ENCODE measurements at places on chromosomes 11 and 22.

GRCh38 chr11:111490496-111490895 is 21.7 kb downstream of the BTG4 start:
- H3K36me3 ChIP-seq: peaks cover 6% of the 10 kb centered on the region
- DNase-seq: no peak
- H3K27ac ChIP-seq: no peak overlapping the region
- no peaks in the 10 kb centered on the region for H3K4me1 ChIP-seq

GRCh38 chr11:81687057-81687456 is 1046.6 kb downstream of the FAM181B start:
- H3K36me3 ChIP-seq: no peaks in the 10 kb centered on the region
- no peak overlapping the region for H3K4me3 ChIP-seq
- H3K27me3 ChIP-seq: no peaks in the 10 kb centered on the region
- DNase-seq: no peak
- H3K27ac ChIP-seq: no peak overlapping the region

- no peak for DNase-seq
- no peak overlapping the region for H3K4me3 ChIP-seq
- H3K27ac ChIP-seq: no peak overlapping the region
Measured at GRCh38 chr11:3115321-3115720, 49.8 kb downstream of the OSBPL5 start.

GRCh38 chr11:107182978-107183377 is 164.7 kb upstream of the GUCY1A2 start:
- H3K36me3 ChIP-seq: no peaks in the 10 kb centered on the region
- peaks cover 3% of the 10 kb centered on the region for H3K4me1 ChIP-seq
- H3K27me3 ChIP-seq: no peaks in the 10 kb centered on the region
- no peak overlapping the region for H3K27ac ChIP-seq

DNA sequence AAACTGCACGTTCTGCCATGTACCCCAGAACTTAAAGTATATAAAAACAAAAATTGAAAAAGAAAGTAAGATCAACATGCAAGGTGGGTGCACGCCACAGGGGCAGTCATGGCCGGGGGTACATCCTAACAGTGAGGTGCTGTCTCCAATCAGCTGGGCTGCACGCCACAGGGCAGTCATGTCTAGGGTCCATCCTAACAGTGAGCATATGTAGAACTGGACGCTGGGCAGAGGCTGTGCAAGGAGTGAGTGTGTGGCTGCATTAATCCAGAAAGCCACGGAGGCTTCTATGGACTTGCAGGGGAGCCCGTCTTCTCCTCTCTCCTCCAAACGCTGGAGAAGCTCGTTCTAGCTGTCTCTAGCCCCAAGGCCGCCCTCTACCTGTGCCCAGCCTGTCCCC is 1105.0 kb downstream of the BRD1 start:
- no peaks in the 10 kb centered on the region for H3K4me1 ChIP-seq
- peaks cover 7% of the 10 kb centered on the region for H3K27me3 ChIP-seq
- H3K4me3 ChIP-seq: no peak overlapping the region
- DNase-seq: no peak
- peaks cover 8% of the 10 kb centered on the region for H3K36me3 ChIP-seq
- H3K27ac ChIP-seq: no peak overlapping the region

GRCh38 chr11:114511538-114511937 is 48.1 kb downstream of the NXPE1 start:
- DNase-seq: no peak
- H3K27me3 ChIP-seq: no peaks in the 10 kb centered on the region
- no peak overlapping the region for H3K27ac ChIP-seq
- no peak overlapping the region for H3K4me3 ChIP-seq

- DNase-seq: no peak
- H3K27me3 ChIP-seq: no peaks in the 10 kb centered on the region
- no peak overlapping the region for H3K27ac ChIP-seq
- no peak overlapping the region for H3K4me3 ChIP-seq
- no peaks in the 10 kb centered on the region for H3K4me1 ChIP-seq
Measured at GRCh38 chr11:122847466-122847865, 9.2 kb downstream of the CRTAM start.

- DNase-seq: peak; percentile 9
- H3K4me3 ChIP-seq: no peak overlapping the region
- peaks cover 3% of the 10 kb centered on the region for H3K4me1 ChIP-seq
Measured at GRCh38 chr11:2795491-2795991, 90.0 kb downstream of the CDKN1C start.

- peak overlapping the region; percentile 99 for H3K4me3 ChIP-seq
- peak; percentile 75 for DNase-seq
- peak overlapping the region; percentile 84 for H3K27ac ChIP-seq
- peaks cover 7% of the 10 kb centered on the region for H3K36me3 ChIP-seq
- H3K4me1 ChIP-seq: peaks cover 34% of the 10 kb centered on the region
Measured at GRCh38 chr11:19345519-19345847, 104.7 kb upstream of the E2F8 start.

DNA sequence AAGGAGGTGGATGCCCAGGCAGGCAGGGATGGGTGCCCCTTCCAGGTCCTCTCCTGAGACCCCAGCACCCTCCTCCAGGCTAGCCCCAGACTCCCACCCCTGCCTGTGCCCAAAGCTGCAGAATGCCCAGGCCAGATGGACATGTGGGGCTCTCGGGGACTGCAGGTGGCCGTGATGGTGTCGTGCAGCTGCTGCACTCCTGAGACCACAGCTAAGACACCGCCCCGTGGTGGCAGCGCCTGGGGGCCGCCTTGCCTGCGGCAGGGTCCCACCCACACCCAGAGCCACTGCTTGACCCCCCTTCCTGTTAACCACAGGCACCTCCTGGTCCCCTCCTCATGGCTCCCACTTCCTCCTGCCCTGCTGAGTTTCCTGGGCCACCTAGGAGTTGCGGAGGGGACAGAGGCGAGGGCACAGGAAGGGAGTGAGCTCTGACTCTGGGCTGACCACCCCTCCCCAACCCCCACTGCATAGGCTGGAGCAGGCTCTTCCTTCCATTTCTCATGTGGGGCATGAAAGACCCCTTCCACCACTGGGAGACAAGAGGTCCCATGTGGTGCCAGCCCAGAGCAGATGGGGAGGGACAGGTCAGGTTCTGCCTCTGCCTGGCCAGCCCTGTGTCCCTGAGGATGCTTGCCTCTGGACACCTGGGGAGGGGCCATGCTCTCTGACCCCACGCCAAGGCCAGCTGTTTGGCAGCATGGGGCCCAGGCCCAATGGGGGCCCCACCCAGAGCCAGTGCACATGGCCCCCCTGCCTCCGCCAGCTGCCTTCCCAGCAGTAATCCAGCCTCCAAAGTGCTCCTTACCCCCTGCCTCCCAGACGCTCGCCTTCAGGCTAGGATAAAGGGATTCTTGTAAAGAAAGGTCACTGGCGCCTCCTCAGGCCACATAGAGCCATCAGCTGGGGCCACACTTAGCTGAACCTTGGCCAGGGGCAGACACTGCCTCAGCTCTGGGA is 29.3 kb downstream of the OSBPL5 start:
- H3K4me1 ChIP-seq: peaks cover 12% of the 10 kb centered on the region
- H3K4me3 ChIP-seq: no peak overlapping the region
- peaks cover 16% of the 10 kb centered on the region for H3K27me3 ChIP-seq
- H3K27ac ChIP-seq: no peak overlapping the region

DNA sequence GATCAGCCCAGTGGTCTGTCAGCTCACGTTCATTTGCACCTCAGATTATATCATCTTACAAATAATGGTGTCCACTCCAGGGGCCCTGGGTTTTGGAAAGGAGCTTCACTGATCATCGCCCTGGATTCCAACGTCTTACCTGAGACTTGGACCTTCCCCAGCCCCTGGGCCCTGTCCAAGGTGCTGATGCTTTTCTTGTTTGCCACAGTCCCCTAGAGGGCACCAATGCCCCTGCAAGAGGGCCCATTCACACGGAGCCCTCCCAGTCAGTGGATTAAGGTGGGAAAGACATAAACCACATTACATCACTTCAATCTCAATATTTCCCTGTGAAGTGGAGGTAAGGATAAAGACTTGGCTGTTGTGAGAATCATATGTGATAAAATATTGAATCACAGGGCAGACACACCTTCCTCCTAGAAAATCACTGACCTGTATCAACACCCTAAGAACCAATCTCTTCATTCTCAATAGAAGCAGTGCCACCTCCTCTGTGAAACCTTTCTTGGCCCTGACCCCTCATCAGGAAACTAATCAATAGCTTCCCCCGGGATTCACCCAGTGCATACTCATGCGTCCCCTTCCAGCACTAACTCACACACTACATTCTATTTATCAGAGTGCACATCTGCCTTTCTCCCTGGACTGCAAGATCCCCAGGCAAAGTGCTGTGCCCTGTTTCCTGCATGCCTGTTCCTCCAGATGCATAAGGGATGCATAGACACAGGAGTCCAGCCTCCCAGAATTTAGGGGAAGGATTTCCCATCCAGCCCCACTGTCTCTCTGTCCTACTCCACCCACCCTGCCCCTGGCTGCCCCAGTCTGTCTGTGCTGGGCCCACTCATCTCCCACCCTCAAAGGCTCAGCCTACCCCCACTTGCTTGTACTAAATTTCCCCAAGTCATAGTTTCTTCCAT is 167.0 kb downstream of the BUD13 start:
- H3K4me3 ChIP-seq: no peak overlapping the region
- H3K36me3 ChIP-seq: peaks cover under 1% of the 10 kb centered on the region
- DNase-seq: no peak
- no peak overlapping the region for H3K27ac ChIP-seq
- H3K27me3 ChIP-seq: peaks cover 3% of the 10 kb centered on the region

DNA sequence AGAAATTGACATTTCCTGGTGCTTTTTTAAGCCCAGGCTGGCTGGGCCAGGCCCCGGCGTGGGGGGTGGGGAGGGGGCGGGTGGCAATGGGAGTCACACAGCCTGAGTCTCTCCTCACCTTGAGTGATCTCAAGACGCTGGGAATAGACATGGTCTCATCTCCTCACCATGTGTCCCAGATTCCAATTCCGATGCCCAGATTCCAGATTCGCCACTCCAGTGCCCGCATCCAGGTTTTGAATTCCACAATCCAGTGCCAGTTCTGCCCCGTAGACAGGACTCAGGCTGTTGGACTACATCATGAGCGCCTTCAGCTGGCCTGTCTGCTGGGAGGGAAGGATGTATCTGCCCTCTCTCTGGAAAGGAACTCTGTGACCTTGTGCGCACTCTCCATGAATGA is 19.1 kb downstream of the KCNC1 start:
- no peak overlapping the region for H3K4me3 ChIP-seq
- peaks cover 3% of the 10 kb centered on the region for H3K27me3 ChIP-seq
- H3K36me3 ChIP-seq: peaks cover 23% of the 10 kb centered on the region
- H3K27ac ChIP-seq: no peak overlapping the region

DNA sequence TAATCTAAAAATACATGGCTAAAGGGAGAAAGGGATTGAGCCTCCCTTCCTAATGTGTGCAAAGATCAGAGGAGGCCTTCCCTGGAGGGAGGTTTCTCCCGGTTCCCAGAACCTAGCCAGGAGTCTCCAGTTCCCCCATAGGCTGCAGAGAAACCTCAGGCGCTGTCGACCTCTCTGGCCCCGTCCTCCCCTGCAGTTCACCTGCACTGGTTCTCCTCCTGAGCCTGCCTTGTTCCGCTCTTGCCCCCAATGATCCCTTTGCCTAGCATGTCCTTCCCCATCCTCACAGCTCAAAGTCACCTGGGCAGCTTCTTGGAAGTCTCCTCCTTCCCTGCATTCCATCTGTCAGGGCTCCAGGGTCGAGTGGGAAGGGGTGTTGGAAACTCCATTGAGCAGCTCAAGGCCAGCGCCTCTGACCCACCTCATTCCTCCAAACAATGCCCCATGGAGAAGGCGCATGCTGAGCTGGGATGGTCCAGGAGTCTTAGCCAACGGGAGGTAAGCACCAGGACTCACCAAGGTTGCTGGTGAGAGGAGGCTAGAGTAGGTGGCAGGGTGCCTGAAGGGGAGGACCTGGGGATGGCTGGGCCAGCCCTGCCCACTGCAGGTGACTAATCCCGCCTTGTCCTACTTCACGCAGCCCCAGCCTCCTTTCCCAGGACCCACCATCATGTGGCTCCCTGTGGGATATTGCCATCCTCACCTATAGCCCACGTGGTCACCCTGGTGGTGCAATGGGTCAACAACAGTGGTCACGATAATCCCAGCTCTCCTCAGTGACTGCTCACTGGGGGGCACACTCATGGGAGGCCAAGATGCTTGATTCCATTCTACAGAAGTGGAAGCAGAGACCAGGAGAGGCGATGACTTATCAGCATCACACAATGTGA is 15.4 kb downstream of the RSPH14 start:
- DNase-seq: no peak
- peaks cover 20% of the 10 kb centered on the region for H3K4me1 ChIP-seq
- H3K36me3 ChIP-seq: peaks cover 5% of the 10 kb centered on the region

DNA sequence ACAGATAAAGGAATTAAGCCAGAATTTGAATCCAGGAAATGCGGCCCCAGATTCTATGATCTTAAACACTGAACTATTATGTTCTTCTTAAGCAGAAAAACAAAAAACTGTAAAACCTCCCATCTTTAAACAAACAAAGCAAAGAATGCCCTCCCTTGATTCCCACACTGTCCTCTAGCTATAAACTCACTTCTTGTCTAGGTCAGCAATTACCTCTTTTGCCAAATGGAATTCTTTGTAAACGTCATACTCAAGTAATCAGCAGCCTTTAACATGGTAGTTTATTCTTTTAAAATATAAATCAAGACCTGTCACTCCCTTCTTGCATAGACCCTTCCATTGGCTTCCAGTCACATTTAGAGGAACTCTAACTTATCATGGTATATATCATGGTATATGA is 958.9 kb upstream of the CNTN5 start:
- H3K4me1 ChIP-seq: no peaks in the 10 kb centered on the region
- no peaks in the 10 kb centered on the region for H3K36me3 ChIP-seq
- no peak overlapping the region for H3K4me3 ChIP-seq
- no peaks in the 10 kb centered on the region for H3K27me3 ChIP-seq

GRCh38 chr11:113435190-113435968 is 39.8 kb downstream of the DRD2 start:
- H3K27ac ChIP-seq: no peak overlapping the region
- H3K4me1 ChIP-seq: peaks cover 63% of the 10 kb centered on the region
- no peaks in the 10 kb centered on the region for H3K36me3 ChIP-seq
- no peak for DNase-seq
- peaks cover 8% of the 10 kb centered on the region for H3K27me3 ChIP-seq
- H3K4me3 ChIP-seq: peak overlapping the region; percentile 19

DNA sequence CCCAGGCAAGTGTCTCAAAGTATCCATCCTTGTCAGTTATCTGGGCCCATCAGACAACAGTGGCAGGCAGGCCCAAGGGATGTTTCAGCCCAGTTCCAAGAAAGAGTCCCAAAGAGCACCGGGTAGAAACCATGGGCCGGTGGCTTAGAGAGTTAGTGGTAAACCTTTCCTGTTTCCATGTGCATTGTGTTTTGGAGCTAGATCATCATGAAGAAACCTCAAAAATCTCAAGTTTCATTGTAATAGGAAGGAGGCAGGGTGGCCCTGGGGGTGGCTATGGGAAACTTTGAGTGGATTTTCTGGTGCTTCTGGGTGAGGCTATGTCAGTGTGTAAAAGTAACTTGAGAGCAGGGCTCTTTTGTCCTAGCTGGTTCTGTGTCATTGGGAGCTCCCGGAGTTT is 68.1 kb downstream of the UBASH3B start:
- no peaks in the 10 kb centered on the region for H3K36me3 ChIP-seq
- no peak for DNase-seq
- peaks cover 10% of the 10 kb centered on the region for H3K4me1 ChIP-seq
- H3K27me3 ChIP-seq: peaks cover 2% of the 10 kb centered on the region
- no peak overlapping the region for H3K27ac ChIP-seq

Measured in glutamatergic neuron (in vitro differentiated cells).